ENCODE measurements at places on chromosomes 11 and 22.

- DNase-seq = no peak
Observed at GRCh38 chr11:94150056-94150455, 21.4 kb downstream of the PANX1 start.

GRCh38 chr11:2933375-2934020 lies 4.3 kb upstream of the PHLDA2 start:
- peak; percentile 54 for DNase-seq

DNA sequence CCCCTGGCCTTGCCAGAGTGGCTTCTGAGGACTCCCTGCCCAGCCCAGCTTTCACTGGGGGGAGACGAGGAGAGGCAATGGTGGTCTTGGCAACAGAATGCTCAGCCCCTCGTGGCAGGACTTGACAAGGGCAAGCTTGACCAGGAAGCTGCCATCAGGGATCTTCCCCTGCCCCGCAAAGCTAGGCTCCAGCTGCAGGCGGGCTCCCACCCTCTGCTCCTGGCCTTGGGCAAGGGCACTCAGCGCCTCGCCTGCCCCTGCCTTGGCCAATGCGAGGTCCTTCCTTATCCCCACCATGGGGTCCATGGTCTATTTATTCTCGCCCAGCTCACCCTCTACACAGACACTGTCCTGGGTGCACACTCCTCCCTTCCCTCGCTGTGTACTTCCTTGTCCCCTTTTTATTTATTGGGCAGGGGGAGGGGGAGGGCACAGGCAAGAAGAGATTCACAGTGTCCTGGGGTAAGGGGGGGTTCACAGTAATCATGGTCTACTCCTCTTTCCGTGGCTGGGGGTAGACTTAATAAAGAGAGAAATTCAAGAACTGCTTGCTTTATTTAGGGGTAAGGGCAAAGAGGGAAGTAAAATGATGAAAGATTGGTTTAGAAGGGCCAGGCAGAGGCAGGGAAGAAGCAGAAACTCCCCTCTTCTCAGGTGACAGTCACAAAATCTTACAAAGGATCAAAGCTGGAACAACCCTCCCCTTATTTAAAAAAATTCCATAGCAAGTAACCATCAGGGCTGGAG lies 1.6 kb downstream of the GPHA2 start:
- DNase-seq = no peak

GRCh38 chr11:75135021-75135650 lies 15.8 kb upstream of the SLCO2B1 start:
- no peak for DNase-seq

DNA sequence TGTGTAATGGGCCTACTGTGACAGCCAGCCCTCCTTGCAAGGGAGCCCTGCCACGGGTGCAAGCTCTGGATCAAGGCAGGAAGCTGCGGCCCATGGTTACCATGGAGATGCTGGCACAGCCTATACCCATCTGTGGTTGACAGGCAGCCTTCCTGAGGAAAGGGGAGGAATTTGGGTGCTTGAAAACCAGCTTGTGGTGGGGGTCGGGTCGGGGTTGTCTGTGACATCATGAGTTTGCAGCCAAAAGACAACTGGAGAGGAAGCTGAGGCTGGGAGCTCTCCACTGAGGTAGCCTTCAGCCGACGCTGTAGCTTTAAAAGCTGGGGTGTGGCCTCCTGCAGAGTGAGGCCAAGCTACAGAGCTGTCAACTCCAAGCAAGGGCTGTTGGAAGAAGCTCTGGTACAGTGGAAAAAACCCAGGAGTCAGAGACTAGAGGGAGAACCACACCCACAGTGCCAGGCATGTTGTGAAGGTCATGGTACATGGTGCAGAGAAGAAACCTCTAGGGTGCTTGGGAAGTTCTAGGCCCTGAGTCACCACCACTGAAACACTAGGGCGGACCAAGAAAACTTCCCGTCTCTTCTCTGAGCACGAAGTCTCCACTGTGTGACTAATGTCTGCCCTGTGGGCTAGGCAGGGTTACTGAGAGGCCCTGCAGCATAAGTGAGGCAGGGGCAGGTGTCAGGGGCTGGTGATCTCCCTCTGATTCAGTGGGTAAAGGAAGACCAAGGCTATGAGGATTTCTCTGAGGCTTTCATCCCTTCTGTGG lies 10.8 kb upstream of the LDHA start:
- DNase-seq = peak; percentile 91

DNA sequence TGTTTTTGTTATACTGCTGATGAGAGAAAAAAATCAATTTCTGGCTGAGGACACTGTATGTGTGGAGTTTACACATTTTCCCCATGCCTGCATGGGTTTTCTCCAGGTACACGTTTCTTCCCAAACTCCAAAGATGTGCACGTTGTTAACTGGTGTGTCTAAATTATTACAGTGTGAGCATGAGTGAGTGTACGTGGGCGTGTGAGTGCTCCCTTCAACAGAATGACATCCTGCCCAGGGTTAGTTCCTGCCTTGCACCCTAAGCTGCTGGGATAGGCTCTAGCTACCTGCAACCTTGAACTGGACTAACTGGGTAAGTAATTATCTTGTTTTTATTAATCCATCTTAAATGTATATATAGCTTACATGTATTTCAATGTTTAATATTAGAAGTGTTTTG lies 5.5 kb downstream of the NPAT start:
- no peak for DNase-seq

GRCh38 chr11:125593114-125593820 lies 615 bp downstream of the STT3A start:
- peak; percentile 56 for DNase-seq

DNA sequence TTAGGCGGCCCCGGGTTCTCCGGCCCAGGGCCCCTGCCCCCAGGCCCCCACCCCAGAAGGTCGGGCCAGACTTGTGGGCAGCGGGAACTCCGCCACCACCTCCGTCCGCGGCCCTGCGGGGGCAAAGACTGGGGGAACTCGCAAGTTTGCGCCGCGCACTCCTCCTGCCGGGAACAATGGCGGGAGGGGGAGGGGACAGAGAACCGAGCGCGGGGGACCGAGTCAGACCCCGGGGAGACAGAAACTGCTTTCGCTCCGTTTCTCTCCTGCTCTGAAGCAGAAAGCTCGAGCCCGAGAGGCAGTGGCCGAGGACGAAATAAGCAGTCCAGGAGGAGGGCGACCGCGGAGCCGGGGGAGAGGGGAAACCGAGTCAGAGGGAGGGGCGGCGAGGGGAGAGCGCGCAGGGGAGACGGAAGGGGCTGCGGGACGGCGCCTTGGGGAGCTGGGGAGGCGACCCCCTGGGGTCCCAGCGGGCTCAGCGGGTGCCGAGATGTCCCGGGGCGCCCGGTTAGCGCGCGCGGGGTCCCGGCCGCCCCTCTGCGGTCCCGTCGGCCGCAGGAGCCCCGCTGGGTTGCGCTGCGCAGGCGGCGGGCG lies 555 bp downstream of the TP53I11 start:
- DNase-seq = no peak

GRCh38 chr11:36088266-36088972 lies 144.6 kb downstream of the LDLRAD3 start:
- no peak for DNase-seq

DNA sequence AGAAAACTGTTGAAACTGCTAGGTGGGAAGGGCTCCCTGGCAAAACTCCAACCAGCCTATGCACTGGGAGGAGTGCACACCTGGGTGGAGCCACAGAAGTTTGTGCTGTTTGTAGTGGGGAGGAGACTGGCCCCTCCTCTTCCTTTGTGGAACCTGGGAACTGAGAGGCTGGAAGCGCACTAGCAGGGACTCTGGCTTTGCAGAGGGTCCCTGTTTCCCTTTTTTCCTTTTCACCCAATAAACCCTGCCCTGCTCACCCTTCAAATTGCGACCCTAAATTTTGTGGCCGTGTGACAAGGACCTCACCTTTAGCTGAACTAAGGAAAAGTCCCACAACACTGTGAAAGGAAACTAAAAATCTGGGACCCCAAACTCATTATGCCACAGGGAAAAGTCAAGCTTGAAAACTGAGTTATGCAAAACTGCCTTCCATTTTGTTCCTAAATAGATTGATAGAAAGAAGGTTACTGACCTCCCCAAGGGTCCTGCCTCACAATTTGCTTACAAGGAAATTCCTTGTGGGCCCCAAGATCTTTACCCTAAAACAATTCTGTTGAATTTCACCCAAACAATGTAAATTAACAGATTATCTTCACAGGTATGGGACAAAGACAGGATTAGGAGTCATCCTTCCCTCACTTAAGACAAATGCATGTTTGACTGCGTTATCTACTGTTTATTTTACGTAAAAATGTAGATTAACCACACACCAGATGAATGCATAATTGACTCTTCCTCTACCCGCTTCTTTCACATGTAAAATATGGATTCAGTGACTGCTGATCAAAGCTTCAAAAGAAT lies 81.0 kb downstream of the SLC36A4 start:
- DNase-seq = no peak

- DNase-seq = no peak
Observed at GRCh38 chr11:119290894-119291497, 25.9 kb downstream of the MCAM start.

- DNase-seq = no peak
Observed at GRCh38 chr11:130890039-130890745, 26.1 kb downstream of the SNX19 start.

GRCh38 chr22:46753761-46754109 lies 8.7 kb upstream of the TBC1D22A start:
- no peak for DNase-seq

- DNase-seq = no peak
Observed at GRCh38 chr11:43516316-43516850, 157.7 kb downstream of the TTC17 start.

DNA sequence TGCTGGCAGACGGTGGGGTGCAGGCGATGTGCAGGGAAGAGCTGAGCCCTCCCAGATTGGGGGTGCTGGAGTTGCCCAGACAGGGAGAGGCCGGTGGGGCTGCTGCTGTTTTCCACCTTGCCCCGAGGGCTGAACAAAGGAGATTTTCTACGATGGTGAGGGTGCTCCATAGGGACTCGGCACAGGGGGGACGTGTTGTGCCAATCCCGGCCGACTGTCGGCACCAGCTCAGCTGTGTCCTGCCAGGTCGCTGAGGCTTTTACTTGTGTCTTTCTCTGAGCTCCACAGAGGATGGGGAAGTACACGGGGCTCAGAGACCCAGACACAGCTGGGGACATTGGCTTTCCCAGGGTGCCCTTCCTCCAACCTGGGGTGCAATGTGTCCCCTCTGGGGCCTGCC lies 816.8 kb downstream of the BRD1 start:
- no peak for DNase-seq

DNA sequence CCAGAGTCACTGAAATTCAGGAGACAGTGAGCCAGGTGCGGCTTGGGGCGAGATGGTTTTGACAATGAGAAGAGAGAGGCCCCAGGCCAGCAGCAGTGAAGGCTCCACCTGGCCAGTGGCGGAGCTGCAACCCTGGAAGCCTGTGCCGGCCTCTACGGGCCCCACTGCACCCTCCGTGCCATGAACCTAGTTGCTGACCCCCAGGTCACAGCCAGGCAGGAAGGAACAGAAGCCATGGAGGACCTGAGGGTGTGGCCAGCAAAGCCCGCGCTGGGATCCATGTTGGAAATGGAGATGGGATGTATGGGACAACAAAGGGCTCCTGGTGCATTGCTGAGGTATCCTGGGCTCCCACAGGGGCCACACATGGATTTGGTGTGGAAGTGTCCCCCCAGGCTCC lies 1528.5 kb downstream of the BRD1 start:
- DNase-seq = no peak

GRCh38 chr11:75242722-75243600 lies 2.4 kb downstream of the TPBGL start:
- DNase-seq = no peak

GRCh38 chr22:46963672-46964545 lies 201.5 kb downstream of the TBC1D22A start:
- peak; percentile 37 for DNase-seq

GRCh38 chr11:115720602-115721245 lies 216.5 kb upstream of the CADM1 start:
- no peak for DNase-seq

DNA sequence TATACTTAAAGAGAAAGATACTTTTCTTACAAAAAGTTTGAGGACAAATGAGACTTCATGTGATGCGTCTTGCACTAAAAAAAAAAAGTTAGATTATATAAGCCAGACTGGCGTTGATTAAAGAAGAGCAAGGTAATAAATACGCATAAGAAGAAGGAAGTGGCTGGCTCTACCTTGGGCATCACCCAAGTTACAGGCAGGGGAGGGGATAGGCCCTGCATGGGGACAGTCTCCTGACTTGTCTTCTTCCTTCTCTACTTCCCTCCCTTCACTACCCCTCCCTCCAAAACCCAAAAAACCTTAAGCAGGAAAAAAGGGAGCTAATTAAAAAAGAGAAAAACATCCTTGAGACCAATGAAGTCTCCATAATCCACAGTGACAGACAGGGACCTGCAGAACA lies 22.3 kb upstream of the TMA7B start:
- DNase-seq = no peak

GRCh38 chr22:30751529-30751928 lies 56.9 kb downstream of the OSBP2 start:
- DNase-seq = no peak

DNA sequence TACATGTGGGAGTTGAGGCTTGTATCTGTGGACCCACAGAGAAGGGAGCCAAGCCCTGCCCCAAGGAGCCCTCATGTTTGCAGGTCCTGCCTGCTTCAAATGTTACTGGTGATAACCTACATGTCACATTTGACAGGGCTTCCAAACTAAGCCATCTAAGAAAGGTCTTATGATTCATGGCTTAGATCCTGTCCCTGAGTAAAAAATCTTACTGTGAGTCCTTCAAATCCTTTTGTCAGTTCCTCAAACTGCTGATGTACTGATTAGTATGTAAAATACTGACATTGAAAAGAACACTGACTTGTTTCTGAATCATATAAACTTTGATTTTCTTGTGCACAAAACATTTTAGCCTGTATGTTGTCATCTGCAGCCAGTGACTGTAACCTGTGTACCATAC lies 1.0 kb upstream of the PANX1 start:
- DNase-seq = no peak

GRCh38 chr11:85531191-85531897 lies 95.8 kb downstream of the DLG2 start:
- DNase-seq = peak; percentile 4

GRCh38 chr11:101126551-101127196 lies 2.9 kb downstream of the PGR start:
- no peak for DNase-seq

DNA sequence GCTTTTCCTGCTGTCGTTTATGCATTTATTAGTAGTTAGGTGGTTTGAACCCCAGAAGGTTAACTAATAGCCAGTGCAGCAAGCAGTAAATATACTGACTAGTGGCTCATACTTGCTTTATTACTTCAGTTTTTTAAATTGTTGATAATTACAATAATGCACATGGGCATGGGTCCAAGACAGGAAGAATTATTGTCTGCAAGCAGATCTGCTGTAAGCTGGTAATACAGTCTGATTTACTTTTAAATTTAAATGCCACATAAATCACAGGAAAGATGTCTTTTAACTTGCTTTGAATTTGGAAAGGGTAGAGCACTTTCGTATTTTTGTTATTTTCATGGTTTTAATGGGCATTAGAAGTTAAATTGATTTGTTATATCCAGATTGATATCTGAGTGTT lies 27.1 kb downstream of the APLP2 start:
- no peak for DNase-seq

DNA sequence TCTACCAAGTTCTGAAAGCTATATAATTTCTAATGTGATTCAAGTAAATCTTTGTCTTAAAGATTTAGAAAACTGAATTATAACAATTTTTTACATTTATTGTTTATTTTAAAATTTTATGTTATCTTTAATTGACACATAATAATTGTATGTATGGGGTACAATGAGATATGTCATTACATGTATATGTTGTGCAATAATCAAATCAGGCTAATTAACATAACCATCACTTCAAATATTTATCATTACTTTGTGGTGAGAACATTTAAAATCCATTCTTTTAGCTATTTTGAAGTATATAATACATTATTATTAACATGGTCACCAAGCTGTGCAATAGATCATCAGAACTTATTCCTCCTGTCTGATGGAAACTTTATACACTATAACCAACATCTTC lies 181.1 kb downstream of the DDX10 start:
- DNase-seq = no peak

All from SW480 (cell line).